Progenitor cell of endocrine pancreas (in vitro differentiated cells): ENCODE measurements at places on chromosomes 12 and 14.

DNA sequence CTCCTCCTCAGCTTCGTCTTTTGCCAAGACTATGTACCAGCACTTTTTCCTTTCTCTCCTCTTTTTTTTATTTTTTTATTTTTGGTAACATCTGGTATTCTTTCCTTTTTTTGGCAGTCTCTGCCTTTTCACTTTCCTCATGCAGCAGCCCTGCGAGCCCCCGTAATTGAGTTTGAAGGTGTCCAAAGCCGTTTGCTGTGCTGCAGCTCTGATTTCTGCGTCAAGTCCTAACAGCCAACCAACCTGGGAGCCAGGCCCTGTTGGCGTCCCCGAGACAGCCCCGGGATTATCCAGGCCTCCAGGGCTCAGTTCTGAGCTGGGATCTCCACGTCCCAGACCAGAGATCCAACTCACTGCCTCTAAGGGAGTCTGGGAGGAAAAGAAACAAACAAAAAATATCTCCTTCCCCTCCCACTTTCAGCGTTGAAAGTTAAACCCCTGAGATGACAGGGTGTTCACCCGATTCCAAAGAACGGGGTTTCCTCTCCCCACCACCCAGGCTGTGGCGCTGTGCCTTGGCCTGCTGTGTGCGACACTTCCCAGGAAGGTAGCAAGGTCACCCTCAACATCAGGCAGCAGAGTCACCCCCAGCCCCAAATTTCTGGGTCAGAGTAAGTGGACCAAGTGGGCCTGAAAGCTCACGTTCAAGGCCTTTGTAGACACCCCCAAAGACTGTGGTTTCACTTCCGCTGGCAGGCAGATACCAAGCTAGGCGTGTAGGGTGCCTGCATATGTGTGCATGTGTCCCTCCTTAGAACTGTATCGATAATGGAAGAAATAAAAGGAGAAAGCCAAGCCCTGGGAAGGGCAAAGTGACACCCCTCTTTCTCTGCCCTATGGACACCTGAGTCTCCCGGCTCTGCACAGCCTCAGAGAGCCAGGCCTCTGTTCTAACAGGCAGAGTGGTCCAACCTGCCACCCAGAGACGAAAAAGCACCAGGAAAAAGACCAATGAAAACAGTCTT lies 11.1 kb downstream of the BCL11B start:
- DNase-seq: no peak

DNA sequence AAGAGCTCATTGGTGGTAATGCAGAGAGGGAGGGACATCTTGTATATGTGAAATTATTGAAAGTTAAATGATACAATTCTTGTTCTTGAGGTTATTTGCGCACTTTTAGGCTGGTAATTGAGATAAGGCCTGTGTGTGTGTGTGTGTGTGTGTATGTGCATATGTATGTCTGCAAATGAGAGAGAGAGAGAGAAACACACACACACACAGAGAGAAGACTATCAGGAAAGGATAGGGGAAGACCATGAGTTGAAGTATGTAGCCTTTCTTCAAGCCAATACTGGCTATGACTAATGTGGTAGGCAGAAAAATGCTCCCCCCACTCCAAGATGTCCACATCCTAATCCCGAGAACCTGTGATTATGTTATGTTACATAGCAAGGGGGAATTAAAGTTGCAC lies 52.7 kb upstream of the DCD start:
- no peak for DNase-seq

DNA sequence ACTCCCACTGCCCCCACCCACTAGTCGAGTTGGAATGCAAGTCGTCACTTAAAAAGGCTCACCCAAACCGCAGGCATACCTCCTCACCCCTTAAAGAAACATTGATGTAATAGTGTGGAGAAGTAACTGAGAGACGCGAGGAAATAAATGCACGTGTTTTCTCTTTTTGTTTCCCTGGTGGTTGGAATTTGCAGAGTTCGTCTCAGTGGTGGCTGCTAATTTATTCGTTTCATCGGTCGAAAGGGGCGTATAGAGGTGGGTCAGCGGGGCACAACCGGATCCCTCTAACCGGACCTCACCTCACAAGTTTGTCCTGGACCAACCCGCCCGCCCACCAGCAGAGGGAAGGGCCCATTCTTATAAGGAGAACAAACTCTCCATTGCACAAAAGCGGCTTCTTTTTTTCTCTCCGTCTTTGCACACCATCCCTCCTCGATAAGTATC lies 5.0 kb upstream of the NPAS3 start:
- DNase-seq: no peak

DNA sequence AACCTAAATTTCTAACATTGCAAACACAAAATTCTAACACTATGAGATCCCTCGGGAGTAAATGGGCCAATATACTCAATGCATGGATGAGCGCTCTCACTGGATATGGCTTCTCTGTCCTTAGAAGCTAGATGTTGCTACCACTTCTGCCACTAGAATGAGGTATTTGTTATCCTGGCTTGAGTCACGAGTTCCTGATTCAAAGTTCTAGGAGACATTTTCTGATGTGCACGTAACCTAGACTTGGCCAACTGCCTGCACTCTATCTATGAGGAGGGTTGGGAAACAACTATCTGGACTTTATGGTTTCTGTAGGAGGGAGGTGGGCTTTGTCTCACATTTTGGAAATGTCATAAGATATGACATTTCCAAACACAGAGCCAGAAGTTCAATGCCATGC lies 37.6 kb downstream of the FERMT2 start:
- DNase-seq: no peak

- DNase-seq: no peak
Measured at GRCh38 chr14:95504135-95505029, 12.1 kb downstream of the SYNE3 start.

DNA sequence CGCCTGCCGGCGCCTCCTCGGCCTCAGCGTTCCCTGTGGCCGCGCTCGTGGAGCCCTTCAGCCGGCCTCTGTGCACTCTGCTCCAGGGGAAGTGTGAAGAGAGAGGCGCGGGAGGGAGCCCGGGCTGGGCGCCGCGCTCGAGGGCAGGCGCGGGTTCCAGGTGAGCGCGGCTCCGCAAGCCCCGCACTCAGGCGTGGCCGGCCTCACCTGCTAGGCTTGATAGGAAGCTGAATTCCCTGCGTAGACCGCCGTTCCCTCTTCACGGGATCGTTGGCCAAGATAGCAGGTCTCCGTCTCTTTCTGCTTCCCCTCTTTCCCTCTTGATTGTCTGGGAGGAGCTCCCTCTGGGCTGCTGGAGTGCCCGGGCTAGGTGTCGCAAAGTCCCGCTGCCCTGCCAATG lies 89.7 kb downstream of the ASCL4 start:
- no peak for DNase-seq

GRCh38 chr12:61490526-61491498 lies 769.4 kb upstream of the USP15 start:
- no peak for DNase-seq

DNA sequence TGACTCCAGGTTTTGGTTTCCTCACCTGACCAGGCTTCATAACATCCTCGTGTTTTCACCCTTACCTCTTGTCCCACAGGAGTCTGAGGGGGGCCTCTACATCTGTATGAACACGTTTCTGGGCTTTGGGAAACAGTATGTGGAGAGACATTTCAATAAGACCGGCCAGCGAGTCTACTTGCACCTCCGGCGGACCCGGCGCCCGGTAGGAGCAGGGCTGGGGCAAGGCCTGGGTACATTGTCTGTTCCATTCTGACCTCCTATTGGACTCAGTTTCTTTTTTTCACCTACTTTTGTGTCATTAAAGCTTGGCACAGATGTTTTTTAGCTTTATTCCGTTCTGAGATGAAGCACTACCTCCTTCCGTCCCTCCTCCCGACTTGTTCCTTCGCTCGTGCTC lies 3.4 kb downstream of the USP5 start:
- no peak for DNase-seq

DNA sequence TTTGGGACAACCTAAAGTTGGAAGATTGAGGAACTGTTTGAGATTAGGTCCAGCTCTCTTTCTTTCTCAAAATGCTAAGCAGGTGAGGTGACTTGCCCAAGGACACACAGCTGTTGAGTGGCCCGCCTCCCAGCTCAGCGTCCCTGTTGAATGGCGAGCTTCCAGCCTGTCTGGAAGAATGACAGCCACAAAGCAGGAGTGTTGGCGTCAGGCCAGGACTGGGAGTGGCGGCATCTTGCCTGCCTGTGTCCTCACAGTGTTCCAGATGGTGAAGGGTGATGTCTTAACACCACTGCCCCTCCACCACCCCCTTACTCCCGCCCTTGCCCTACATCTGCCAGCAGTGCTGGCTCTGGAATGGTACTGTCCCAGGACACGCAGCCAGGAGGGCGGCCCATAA lies 4.4 kb upstream of the CEBPE start:
- DNase-seq: no peak

DNA sequence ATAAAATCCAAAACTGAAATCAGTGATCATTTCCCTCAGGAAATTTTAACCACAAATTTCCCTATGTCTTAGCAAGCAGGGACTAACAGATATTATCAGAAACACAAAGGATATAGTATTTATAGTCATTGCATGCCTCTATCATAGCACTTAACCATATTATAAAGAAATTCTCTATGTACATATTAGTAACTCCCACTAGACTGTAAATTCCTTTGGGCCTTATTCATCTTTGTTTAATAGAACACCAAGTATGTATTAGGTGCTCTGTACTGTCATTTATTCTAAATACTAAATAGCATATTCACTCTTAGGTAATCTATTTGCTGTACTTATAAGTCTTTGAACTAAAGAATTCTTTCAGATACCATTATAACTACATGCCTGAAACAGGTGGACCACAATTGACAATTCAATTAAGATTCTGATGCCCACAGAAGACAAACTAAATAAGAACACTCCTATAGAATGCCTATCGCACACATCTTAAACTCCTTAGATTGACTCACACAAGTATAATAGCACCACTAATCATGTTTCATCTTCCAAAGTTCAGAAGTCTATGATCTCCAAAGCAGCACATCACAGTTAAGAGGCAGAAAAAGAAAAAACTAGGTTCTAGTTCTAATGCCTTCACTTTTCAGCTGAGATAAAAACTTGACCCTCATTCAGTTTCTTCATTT lies 134.1 kb downstream of the FSCB start:
- no peak for DNase-seq

DNA sequence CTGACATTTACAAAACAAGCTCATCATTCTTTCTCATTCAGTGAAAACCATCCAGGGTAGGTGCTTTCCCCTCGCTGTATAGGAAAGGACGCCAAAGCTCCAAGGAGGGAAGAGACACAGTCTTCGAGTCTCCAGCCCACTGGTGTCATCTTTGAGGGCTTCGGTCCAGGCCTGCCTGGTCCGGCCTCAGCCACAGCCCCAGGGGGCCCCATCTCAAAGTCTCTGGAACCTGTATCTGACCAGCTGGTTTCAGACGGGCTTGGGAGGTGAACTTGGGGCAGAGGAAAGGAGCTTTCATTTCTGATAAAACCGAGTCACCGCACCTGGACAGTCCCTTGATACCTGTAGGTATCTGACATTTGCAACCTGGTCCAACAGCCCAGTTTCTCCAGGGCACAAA lies 229.5 kb upstream of the RTL1 start:
- DNase-seq: no peak

DNA sequence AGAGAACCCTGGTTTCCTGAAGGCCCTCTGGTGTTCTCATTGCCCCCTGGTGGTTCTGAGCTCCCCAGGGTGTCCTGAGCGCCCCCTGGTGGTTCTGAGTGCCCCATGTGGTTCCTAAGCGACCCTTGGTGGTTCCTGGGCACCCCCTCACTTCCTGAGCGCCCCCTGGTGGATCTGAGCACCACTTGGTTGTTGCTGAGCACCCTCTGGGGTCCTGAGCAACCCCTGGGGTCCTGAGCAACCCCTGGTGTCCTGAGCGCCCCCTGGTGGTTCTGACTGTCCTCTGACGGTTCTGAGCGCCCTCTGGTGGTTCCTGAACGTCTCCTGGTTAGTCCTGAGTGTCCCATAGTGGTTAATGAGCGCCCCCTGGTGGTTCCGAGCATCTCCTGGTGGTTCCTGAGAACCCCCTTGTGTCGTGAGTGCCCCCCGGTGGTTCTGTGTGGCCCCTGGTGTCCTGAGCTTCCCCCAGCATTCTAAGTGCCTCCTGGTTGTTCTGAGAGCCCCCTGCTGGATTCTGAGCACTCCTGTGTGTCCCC lies 568.3 kb downstream of the TMEM121 start:
- DNase-seq: no peak

DNA sequence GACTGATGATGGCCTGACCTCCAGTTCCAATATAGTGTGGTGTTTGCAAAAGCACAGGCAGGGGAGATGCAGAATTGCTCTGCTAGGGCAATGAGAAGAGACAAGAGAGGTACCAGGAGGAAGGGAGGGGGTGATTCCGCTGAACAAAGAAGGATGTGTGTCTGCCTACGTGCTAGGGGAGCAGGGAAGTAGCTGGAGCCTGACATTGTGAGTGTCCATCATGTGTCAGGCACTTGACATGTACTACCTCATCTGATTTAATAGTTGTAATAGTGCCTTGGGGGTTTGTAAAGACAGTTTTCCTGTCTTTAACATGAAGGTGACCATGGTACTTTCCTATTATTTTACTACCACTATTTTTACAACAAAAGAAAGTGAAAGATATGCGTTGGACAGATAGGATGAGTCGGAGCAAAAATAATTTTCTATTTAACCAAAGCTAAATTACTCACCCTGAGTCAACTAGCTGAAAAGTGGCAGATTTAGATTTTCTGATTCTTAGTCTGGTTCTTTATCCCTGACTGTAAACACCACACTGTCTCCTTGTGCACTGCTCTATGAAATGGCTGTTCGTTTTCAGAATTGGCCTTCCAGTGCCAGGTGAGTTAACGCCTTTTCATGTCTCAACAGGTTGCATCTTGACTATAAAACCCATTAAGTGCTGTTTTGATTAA lies 33.7 kb upstream of the TEAD4 start:
- DNase-seq: no peak

DNA sequence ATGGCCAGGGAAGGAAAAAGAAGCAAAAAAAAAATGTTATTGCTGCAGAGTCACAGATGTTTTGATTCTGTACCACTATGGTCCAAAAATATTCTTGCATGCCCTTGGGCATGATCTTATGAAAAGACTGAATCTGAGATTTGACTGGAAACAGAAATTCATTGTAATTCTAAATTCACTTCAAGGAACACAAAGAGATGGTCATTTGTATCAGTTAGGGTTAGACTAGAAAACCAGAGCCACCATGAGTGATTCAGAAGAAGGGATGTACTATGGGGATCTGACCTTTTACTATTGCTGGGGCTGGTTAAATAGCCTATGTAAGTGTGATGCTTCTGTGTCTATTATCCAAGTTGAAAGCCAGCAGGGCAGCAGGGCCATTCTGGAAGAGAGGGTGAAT lies 5.2 kb downstream of the TMTC1 start:
- no peak for DNase-seq

- DNase-seq: no peak
Measured at GRCh38 chr12:123928274-123928865, 44.3 kb downstream of the CCDC92 start.

GRCh38 chr14:73368616-73369015 lies 89.7 kb downstream of the NUMB start:
- no peak for DNase-seq

DNA sequence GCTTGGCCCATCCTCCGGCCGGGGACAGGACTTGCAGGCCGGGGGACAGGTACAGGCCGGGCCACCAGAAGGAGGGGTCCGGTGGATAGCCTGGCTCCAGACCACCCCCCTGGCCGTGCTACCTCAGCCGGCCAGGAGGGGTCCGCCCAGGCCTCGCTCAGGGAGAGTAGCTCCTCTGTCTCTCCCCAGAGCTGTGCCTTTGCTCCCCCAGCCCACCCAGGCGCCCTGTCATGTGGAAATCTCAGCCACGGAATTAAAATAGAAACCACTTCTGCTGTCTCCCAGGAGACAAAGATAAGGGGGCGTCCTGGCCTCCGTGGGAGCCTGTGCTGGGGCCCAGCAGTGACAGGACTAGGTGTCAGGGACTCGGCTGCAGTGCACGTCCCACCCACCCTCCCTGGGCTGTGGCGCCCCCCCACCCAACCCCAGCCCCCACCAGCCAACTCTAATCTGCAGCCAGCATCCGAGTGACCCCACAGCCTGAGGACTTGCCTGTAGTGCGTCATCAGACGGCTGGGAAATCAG lies 3.3 kb upstream of the CRIP2 start:
- no peak for DNase-seq
